Chondrocyte (in vitro differentiated cells): ENCODE measurements at places on chromosomes 16 and 17. TPM values are rescaled to one million over a fixed set of nuclear protein-coding genes. Genes with fewer than 3 reads are reported as not detected.

Gene KRTAP2-1
- not detected in 3 replicates for total RNA-seq

Gene ZP2
- not detected in 3 replicates for total RNA-seq

Gene TCAP
- total RNA-seq = 0.64 to 1.3 TPM (median 0.77 TPM) in 3 replicates

Gene ERAL1
- total RNA-seq = 31.2 to 40.5 TPM (median 31.8 TPM) in 3 replicates

Gene RAC3
- 14.9 to 32.7 TPM (median 32.3 TPM) in 3 replicates for total RNA-seq

Gene SLC25A39
- total RNA-seq = 78.6 to 95.5 TPM (median 84.1 TPM) in 3 replicates

Gene CAMTA2
- 47.4 to 97.8 TPM (median 90.2 TPM) in 3 replicates for total RNA-seq

Gene TUBG2
- 26.2 to 36.5 TPM (median 29.2 TPM) in 3 replicates for total RNA-seq

Gene DLG4
- total RNA-seq = 28.3 to 34.4 TPM (median 31.3 TPM) in 3 replicates

Gene HEATR9
- total RNA-seq = not detected in 3 replicates

Gene TBC1D3G
- not detected in 3 replicates for total RNA-seq

Gene ACSM3
- total RNA-seq = 0.48 to 2.0 TPM (median 1.9 TPM) in 3 replicates

Gene MRPL12
- total RNA-seq = 38.7 to 48.6 TPM (median 41.8 TPM) in 3 replicates

Gene CARD14
- 0.13 to 0.80 TPM (median 0.30 TPM) in 3 replicates for total RNA-seq

Gene SYT17
- 0.46 to 0.97 TPM (median 0.60 TPM) in 3 replicates for total RNA-seq

Gene INTS2
- 8.9 to 13.1 TPM (median 9.5 TPM) in 3 replicates for total RNA-seq

Gene PAM16
- total RNA-seq = 21.6 to 24.4 TPM (median 22.4 TPM) in 3 replicates

Gene KRTAP9-4
- not detected in 3 replicates for total RNA-seq
